ENCODE measurements at places on chromosomes 13 and 19.

DNA sequence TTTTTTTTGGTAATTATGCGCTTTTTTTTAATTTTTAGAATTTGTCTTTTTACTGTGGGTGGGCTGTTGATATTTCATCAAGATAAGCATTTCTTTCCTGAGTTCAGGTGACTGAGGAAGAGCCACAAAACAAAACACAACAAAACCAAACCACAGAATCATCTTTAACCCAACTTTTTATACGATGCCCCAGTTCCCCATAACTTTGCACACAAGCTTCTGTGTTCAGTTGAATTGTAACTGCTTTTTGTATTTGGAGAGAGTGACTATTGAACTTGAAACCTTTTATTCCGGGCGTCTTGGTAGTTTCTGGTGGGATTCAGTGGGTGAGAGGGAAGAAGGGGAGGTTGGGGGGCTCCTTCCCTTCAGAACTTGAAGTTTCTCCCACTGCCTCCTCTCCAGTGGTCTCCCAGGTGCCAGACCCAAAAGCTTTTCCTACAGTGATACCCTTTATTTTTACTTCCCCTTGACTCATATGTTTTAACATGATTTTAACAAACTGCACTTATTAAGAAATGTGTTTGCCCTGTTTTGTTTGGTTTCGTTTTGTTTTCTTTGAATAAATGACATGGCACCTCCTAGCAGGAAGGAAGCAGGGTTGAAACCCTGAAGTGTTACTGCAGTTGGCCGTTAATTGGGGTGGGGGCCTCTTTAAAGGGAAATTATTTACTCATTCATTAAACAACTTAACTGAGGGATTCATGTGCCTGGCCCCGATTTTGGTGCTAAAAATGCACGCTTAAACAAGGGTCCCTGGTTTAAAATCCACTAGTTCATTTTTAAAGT lies 2.7 kb upstream of the CCDC97 start:
- DNase-seq = no peak

DNA sequence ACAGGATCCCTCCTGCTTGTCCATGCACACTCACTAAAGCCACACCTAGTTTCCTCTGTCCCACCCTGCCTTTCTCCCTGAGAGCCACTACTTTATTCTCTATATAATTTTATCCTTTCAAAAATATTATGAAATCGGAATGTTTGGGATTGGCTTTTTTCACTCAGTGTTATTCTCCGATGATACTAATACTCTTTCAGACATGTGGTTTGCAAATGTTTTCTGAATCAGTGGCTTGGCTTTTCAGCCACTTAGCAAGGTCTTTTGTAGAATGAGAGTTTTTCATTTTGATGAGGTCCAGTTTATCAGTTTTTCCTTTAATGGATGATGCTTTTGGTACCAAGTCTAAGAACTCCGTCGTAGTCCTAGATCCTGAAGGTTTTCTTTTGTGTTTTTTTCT lies 11.6 kb downstream of the SPATA13 start:
- no peak for DNase-seq

GRCh38 chr13:95185851-95186250 lies 115.4 kb downstream of the ABCC4 start:
- DNase-seq = peak; percentile 3

GRCh38 chr19:8654591-8655339 lies 24.3 kb downstream of the NFILZ start:
- DNase-seq = peak; percentile 39

GRCh38 chr13:79246578-79246949 lies 159.5 kb downstream of the RBM26 start:
- peak; percentile 3 for DNase-seq

DNA sequence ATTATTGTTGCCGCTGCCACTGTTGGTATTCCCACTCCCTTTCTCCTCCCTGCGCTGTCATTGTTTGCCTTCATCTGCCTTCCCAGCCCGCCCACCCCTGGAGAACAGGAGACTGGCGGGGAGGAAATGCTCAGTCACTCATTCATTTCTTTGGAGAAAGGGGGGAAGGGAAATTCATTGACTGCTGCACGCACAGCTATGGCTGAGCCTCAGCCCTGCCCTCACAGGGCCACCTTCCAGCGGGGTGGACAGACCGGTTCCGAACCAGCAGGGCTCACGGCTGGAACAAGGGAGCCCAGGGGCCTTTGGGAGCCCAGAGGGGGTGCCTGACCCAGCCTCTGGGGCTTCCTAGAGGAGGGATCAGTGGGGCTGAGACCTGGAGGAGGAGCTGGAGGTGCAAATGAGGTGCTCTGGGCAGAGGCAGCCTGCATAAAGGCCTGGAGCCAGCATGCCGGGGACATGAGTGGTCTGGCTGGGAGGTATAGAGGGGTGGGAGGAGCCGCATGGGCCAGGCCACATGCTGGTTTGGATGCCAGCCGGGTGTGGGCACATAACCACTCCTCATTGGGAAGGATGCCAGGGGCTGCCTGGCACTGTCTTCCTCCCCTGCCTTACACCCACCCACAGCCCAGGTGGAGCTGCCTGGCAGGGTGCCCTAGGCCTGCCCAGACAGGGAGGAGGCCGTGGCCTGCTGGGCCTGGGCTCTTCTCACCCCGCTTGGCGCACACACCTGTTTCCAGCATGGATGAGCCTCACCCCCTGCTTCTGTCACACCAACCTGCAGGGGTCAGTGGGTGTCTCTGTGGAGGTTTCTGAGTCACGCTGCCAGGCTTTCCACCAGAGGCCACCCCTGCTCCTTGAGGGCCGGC lies 26.8 kb downstream of the PPP5C start:
- DNase-seq = no peak

- DNase-seq = no peak
These were observed 444.8 kb downstream of the FOXO1 start for GRCh38 chr13:40221460-40222201.

- DNase-seq = peak; percentile 89
These were observed 16.5 kb upstream of the B3GNT3 start for GRCh38 chr19:17778251-17778967.

DNA sequence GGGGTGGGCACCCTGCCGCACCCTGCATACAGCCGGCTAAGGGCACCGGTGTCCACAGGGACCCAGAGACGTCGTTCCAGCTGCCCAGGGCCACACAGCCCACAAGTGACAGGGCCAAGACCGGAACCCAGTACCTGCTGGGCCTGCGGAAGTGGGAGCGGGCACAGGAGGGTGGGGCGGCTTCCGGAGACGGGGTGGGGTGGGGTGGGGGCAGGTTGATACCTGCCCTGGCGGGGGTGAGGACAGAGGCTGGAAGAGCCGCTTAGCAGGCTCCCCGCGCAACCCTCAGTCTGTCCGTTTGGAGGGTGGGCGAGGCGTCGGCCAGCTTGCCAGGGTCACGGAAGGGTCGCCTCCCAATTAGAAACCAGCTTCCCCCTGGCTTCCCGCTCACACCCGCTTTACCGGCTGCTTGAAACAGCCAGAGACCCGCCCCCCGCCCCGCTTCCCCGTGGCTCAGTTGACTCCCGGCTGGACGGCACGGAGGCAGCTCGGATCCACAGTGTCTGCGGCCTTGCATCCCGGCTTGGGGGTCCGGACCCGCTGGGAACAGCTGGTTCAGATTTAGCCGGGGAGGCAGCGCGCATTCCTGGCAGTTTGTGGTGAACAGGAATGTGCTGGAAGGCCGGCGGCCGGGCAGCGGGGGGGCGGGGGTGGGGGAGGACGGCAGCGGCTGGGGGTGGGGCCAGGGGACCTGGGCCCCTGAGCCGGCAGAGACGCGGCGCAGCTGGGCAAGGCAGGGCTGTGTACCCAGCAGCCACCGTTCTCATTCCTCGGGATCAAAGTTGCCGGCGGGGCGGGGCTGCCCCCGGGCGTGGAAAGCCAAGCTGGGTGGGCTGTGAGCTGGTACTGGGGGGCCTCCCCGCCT lies 1.9 kb downstream of the CNN2 start:
- DNase-seq = peak; percentile 42

DNA sequence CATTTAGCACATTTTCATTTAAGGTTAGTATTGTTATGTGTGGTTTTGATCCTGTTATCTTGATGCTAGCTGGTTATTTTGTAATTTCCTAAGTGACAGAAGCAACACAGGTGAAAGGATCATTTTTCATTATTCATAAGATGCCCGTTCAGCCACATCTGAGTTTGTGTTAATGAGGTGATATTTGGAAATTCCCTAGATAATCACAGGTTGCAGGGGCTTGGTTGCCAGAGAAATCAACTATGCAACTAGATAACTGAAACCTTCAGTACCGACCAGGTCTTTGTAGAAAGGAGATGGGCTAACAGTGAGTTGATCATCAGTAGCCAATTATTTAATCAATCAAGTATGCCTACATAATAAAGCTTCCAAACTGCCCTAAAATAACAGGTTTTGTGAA lies 121.3 kb upstream of the UFM1 start:
- no peak for DNase-seq

DNA sequence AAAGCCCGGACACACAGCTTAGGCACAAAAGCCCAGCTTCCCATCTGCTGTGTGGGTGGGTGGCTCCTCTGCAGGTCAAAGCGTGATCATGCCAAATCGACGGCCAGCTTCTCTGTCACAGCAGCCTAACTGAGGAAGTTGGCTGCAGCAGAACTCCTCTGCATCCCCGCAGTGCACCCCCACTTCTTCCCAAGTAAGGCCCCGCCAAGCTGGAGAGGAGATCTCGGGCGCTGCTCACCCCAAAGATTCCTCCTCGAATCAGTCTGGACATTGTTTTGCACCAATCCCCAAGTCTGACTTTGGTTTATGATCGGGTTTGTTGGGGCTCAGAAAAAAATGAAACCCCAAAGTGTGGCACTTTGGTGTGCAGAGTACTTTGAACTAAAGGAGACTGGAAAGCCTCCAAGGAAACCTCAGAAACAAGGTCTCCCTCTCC lies 19.7 kb upstream of the CPB2 start:
- peak; percentile 64 for DNase-seq

DNA sequence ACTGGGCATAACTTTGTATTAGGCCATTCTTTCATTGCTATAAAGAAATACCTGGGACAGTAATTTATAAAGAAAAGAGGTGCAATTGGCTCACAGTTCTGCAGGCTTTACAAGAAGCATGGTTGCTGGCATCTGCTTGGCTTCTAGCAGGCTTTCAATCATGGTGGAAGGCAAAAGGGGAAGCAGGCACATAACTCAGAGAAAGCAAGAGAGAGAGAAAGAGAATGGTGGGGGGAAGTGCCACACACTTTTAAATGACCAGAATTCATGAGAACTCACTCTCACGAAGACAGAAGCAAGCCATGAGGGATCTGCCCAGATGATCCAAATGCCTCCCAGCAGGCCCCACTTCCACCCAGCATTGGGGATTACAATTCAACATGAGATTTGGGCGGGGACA lies 179.7 kb downstream of the SPRY2 start:
- DNase-seq = no peak

DNA sequence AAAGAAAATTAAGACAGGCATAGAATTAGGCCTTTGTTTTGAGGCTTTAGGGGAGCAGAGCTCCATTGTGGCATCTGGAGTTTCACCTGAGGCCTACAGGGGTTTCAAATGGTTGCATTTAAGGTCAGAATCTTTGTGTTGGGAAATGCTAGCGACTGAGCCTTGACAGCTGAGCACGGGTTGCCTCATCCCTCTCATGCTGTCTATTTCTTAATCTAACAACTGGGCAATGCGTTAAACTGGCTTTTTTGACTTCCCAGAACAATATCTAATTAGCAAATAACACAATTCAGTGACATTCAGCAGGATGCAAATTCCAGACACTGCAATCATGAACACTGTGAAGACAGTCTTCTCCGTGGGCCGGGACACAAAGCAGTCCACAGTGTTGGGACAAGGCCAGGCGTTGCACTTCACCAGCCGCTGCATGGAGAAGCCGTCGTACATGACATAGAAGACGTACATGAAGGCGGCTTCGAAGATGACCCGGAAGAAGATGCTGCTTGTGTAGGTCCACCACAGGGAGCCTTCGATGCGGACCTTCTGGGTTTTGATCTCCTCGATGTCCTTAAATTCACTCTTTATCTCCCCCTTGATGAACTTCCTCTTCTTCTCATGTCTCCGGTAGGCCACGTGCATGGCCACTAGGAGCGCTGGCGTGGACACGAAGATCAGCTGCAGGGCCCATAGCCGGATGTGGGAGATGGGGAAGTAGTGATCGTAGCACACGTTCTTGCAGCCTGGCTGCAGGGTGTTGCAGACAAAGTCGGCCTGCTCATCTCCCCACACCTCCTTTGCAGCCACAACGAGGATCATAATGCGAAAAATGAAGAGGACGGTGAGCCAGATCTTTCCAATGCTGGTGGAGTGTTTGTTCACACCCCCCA lies 3.8 kb downstream of the GJB2 start:
- DNase-seq = peak; percentile 73

DNA sequence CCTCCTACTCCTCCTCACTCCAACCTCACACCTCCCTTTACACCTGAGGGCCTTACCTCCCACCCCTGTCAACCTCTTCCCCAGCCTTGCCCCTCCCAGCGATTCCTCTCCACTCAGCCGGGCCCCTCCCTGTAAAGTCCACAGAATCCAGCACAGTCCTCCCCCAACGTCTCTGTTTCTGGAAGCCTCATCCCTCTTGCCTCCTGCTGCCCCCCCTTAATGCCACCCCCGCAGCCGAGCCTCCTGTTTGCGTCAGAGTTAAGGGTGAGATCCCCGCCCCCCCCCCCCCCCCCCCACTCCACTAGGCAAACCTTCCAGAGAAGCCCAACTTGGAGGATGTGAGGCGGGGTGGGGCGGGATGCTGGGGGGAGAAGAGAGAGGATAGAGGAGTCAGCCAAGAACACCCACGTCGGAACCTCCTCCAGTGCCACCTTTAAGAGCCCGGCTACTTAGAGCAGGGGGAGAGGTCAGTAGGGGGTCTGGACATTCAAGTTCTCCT lies 2.1 kb downstream of the UNC13A start:
- no peak for DNase-seq

DNA sequence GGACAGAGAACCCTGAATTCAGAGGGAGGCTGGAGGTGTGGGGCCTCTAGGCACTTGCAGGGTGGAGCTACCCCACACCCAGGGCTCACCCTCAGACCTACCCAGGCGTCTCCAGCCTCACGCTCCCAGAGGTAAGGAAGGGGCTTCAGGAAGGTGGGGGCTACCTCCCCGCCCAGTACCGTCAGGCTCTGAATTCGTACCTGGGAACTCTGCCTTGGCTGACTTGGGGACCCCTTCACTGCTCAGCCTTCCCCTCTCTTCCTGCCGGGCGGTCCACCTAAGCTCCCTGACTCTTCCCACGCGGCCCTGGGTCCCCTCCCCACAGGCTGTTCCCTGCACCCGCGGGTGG lies 28.5 kb upstream of the PARP4 start:
- DNase-seq = no peak

- DNase-seq = peak; percentile 99
These were observed 8.2 kb upstream of the CIRBP start for GRCh38 chr19:1260749-1261537.

- DNase-seq = no peak
These were observed 323.6 kb downstream of the TDRD3 start for GRCh38 chr13:60720590-60720989.

GRCh38 chr13:101146101-101146898 lies 270.0 kb downstream of the NALCN start:
- DNase-seq = no peak

GRCh38 chr13:97003071-97003470 lies 8.8 kb upstream of the OXGR1 start:
- no peak for DNase-seq

Data from inflammatory macrophage (primary cell).